ENCODE measurements at places on chromosomes 3 and 15.

DNA sequence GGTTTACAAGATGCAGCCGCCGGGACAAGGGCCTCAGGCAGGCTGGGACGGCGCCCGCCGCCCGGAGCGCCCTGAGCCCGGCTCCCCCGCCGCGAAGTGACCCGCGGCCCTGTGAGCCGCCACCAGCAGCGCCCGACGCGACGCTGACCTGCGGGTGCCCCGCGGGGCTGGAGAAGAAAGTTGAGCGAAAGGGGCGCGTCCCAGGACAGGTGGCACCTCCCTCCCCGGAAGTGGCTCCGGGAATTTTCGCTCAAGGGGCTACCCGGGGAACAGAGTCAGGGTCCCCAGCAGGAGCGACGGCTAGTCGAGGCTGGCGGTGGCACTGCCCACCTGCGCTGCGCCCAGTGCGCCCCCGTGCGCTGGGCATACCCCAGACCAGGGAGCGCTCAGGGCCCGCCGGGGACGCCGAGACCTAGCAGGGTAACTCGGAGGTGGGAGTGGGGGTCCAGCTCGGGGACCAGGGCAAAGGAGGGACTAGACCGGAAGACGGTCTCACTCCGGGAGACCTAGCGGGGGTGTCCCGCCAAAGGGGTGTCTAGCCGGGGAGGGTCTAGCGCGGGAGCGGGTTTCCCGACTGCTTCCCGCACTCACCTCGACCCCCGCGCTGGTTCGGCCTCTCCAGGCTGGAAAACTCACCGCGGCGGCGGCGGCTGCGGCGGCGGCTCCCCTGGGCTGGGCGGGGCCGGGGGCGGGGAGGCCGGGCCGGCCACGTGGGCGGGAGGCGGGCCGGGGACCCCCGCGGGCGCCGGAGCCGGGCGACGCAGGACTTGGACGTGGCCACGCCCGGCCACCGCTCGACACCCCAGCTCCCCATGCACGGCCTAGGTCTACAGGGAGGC lies 18.4 kb downstream of the SPATA12 start:
- peak; percentile 4 for DNase-seq

DNA sequence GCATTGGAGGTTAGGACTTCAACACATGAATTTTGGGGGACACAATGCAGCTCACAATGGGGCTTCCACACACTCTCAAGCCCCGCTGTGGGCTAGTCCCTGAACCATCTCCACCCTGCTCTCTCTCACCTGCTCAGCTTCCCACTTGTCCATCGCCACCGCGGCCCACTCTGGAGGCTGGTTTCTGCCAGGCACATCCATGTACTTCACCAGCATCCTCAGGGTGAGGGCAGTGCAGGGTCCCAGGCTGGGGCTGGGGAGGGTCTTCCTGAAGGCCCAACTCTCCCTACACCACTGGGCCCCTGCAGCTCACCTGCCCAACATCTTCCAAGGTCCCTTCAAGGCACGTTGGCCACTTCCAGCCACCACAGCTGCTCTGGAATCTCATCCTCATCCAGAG lies 46.4 kb downstream of the KLF15 start:
- DNase-seq: no peak

GRCh38 chr3:129230311-129231019 lies 18.9 kb upstream of the COPG1 start:
- no peak for DNase-seq

DNA sequence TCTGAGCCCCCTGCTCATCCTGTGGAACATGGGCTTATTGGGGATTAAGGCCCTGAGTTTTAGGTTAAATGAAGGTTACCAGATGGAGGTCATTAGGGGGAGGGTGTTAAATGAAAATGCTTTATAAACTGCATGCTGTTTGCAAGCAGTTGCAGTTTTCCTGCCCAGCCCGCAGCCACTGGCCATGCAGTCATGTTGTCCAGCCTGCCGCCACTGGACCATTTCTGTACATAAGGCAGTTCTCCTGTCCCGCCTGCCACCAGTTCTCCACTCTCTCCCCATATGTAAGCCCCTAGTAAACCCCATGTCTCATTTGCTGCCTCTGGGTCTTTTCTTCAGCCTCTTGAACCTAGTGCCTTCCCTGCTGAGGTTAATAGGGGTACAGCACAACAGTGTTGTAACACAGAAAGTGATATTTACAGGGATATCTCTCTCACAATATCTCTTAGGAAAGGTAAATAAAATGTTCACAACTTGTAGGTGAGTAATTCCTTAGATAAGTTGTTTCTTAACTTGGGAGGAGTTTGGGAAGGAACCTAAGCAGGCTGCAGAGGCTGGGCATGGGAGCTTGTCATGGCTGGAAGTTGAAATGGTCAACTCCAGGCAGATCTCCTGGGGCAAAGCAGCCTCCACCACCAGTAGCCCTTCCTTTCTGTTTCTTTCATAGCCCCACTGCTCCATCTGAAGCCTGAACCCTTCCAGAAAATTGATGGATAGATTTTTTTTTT lies 148.2 kb downstream of the CMSS1 start:
- no peak for DNase-seq

DNA sequence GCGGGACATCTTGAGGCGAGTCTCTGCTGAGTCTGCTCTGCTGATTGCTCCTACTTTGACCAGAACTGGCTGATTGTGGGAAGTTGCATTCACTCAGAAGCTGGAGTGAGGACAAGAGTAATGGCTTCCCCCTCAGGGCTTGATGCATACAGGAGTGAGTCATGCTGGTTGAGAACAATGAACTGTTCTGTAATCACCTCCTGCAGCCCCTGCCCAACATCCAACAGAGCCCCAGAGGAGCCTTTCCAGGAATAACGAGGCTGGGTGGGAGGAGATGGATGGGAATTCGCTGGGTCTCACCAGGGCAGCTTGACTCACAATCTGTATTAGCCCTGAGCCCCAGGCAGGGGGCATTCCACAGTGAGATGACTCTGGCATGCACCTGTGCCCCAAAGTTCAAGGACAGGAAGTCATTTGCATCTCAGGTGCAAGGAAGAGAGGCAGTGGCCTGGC lies 85.0 kb downstream of the RAB11A start:
- DNase-seq: peak; percentile 48

- DNase-seq: no peak
These were observed 137.3 kb upstream of the SLC24A5 start for GRCh38 chr15:47983533-47983932.

DNA sequence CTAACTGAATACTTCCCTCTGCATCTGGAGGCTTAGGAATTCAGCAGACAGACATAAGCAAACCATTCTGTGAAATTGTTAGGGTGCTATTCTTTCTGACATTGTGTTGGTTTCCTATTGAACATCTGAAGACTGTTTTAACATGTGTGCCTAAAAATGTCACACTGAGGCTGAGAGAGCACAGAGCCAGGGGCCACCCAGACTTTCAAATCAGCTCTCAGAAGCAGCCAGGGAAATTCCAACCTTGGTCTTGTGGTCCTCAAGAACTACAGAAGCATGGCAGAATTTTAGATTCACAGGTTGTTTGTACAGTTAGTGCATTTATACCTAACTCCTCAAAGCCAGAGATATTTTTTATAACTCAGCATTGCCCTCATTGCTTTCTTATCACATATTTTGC lies 929.2 kb upstream of the CFAP20DC start:
- DNase-seq: no peak

- no peak for DNase-seq
These were observed 527.3 kb downstream of the SHQ1 start for GRCh38 chr3:72320955-72321303.

DNA sequence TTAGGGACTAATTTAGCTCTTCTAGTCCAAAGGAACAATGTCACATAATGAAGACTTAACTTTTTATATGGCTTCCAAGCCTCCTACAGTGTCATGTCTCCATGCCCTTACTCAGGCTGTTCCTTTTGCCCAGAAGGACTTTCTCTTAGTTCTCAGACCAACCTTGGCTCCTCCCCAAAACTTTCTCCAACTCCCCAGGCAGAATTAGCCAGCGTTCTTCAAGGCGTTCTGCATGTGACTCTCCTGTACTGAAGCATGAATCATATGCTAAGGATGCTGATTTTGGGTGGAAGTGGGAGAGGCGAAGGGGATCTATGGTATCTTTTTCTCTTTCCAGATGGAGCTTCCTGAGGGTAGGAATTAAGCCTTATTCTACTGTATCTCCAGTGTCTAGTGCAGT lies 335.1 kb upstream of the ICE2 start:
- no peak for DNase-seq

- DNase-seq: no peak
These were observed 376.1 kb upstream of the CFAP20DC start for GRCh38 chr3:59425942-59426341.

DNA sequence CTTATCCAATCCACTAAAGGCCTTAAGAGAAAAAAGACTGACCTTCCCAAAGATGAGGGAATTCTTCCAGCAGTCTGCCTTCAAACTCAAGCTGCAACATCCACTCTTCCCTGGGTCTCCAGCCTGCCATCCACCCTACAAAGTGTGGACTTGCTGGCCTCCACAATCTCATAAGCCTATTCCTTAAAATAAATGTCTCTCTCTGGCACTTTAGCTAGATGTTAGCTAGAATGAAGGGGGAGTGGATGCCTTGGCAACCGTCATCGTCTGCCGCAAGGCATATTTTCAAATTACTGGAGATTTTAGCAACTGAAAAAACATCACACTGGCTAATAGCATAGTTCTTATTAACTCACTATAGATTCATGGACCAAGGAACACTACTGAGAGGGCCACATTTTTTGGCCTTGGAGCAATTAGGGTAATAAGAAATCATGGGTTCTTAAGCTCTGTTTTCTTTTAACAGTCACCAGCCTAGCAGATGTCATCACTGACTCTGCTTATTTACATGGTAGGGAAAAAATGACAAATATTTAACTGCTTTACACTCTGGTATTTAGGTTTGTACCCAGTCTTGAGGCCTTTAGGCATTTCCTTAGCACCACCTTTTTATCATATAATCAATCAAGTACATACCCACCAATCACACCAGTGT lies 245.3 kb downstream of the MYRIP start:
- DNase-seq: no peak

DNA sequence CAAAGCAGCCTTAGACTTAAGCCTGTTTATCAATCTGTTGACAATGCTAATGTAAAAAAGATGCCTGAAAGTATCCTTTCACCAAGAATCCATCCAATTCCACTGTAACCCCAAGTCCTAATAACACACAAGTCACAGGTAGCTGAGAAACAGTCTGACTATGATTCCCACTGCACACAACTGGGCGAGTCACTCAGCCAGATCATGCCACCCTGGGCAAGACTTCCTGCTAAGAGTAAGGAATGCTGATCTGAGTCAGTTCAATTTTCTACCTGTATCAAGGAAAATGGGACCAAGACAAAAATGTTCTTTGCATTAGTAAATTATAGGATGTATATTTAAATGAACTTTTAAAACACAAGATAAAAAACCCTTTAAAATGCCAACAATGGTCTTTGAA lies 33.3 kb downstream of the NPTN start:
- DNase-seq: no peak

- no peak for DNase-seq
These were observed 516.3 kb upstream of the CADM2 start for GRCh38 chr3:84442533-84442932.

DNA sequence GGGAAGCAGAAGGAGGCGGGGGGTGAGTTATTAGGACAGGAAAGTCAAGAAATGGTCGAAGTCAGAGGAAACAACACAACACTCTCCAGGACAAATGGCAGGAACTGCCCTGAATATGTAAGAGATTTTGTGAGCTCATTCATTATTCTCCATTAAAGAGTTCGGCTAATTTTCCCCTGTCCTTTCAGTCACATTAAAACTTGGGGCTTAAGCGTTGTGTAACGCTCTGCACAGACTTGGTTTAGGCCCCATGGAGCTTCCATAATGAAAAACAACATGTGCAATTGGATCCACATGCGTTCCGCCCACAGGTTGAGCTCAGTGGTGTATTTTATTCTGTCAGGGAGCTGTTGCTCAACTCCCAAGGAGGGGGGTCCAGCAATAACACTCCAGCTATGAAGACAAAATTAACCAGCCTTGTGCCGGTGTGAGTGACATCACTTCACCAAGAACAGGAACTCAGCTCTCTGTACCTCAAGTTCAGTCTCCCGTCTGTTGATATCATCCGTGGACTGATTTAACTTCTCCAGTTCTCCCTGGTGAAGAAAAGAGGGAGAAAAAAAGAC lies 2.3 kb downstream of the SH3BP5 start:
- DNase-seq: peak; percentile 75

GRCh38 chr3:170745211-170745718 lies 124.7 kb downstream of the RPL22L1 start:
- DNase-seq: no peak

GRCh38 chr15:31265090-31265870 lies 61.4 kb upstream of the KLF13 start:
- peak; percentile 22 for DNase-seq

- DNase-seq: no peak
These were observed 285.1 kb upstream of the CCDC54 start for GRCh38 chr3:107092121-107092520.

GRCh38 chr3:78506581-78507195 lies 1261.1 kb downstream of the ROBO1 start:
- no peak for DNase-seq

- DNase-seq: peak; percentile 21
These were observed 29.7 kb downstream of the STARD9 start for GRCh38 chr15:42604894-42605744.

DNA sequence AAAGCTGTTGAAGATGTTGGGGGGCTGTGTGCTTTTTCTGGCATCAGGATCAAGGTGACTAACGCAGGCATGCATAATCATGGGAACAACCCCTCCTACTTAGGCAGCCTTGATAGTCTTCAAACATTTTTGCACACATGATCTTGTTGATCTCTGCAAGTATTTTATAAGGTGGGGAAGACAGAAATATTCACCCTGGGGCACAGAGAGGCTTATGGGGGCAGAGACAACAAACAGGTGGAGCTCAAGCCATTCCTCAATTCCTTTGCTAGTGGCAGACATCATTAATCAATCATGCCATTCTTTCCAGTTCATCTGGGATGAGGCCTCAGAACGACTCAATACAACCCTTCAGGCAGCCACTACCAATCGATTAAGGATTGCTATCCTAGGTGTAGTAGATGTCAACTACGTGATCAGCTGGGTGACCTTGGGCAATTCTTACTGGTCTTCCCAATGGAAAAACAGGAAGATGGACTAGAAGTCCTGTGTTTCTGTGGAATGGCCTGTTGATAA lies 110.3 kb upstream of the SMAD3 start:
- DNase-seq: no peak

GRCh38 chr3:144054766-144055165 lies 83.1 kb downstream of the DIPK2A start:
- DNase-seq: no peak

DNA sequence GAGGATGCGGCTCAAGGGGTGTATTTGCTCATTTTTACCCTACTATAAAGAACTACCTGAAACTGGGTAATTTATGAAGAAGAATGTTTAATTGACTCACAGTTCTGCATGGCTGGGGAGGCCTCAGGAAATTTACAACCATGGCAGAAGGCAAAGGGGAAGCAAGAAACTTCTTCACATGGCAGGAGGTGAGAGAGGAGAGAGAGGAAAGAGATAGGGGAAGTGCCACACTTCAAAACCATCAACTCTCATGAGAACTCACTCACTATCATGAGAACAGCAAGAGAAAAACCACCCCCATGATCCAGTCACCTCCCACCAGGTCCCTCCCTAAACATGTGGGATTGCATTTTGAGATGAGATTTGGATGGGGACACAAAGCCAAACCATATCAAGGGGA lies 192.7 kb downstream of the DIPK2A start:
- no peak for DNase-seq

- no peak for DNase-seq
These were observed 570.6 kb upstream of the UBE2E2 start for GRCh38 chr3:22632536-22632935.

- peak; percentile 85 for DNase-seq
These were observed 105.7 kb downstream of the AKAP13 start for GRCh38 chr15:85485956-85486567.

- DNase-seq: no peak
These were observed 36.8 kb upstream of the SEC13 start for GRCh38 chr3:10357592-10358308.

GRCh38 chr3:121885386-121885785 lies 8.8 kb upstream of the SLC15A2 start:
- DNase-seq: no peak

All from NCI-H510A treated with DMSO at 0.1 percent for 48 hours (cell line).